DMS153 (cell line): ENCODE measurements at places on chromosomes 2 and 18.

DNA sequence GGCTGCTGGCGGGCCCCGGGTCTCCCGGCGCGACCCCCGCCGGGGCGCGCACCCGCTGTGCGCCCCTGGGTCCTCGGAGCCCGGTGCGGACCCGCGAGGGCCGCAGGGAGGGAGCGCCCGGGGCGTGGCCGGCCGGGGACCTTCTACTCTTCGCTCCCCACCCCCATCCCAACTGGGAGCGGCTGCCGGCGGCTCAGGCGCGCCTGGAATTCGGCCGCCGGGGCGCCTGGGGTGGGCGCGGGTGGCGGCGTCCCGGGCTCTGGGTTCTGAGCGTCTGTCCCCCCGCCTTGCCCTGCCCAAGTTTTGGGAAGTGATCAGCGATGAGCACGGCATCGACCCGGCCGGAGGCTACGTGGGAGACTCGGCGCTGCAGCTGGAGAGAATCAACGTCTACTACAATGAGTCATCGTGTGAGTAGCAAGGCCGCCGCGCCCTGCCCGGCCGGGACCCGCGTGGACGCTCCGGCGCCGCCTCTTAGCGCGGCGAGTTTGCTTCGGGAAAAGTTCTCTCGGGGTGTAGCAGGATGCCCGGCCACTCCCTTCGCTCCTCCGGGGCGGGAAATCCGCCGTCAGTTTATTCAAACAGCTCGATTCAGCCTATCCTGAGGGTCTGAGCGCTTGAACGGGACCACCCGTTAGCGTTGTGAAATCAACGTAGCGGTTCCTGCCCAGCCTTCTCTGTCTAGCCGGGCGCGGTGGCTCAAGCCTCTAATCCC is 502 bp downstream of the TUBB6 start:
- no peak for DNase-seq

DNA sequence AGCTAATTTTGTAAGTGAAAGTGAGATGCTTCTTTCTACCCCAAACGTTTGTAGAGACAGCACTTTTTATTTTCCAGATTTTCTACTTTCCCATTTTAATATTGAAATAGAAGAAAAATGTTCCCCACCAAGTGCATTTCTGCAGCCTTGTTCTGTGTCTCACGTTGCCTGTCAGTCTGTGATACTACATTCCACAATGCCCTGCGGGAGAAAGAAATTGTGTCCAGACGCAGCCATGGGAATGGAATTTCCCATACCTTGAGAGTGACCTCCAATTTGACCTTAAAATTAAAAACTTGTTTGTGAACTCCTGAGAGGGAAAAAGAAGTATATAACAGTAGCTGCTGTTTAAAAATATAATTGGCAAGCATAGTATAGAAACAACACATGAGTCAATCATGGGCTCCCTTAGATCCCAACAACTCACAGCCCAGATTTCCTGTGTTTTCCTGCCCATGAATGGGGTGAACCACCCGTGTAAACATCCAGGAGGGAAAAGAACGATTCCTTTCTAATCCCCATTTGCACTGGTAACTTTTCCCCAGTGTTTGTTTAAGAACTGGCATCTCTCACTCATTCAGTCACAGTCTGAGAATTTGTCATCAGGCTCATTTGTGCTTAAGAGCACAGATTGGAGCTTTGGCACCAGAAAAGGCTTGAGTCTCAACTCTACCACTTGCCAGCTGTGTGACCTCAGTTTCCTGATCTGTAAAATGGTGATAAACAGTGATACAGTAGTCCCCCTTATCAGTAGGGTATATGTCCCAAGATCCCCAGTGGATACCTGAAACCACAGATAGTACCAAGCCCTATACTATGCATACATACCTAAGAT is 166.1 kb upstream of the ZNF521 start:
- DNase-seq: no peak

- no peak for DNase-seq
Observed at GRCh38 chr2:39150102-39150562, 29.3 kb upstream of the SOS1 start.

GRCh38 chr2:46334389-46335271 is 37.4 kb downstream of the EPAS1 start:
- DNase-seq: no peak

- DNase-seq: no peak
Observed at GRCh38 chr2:162022290-162022945, 51.6 kb downstream of the DPP4 start.

DNA sequence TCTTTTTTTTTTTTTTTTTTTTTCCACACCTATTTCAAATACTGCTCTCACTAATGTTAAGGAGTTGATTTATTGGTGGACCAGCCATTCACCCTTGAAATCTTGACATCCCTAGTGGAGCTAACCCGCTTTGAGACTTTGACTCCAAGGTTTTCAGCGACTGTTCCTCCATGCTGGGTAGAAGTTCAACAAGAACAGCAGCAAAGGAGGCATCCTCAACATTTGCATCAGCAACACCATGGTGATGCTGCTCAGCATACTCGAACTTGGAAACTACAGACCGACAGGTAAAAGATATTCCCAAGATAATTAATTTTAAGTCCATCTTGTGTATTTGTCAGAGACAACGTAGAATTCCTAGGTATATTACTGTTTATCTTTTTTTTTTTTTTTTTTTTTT is 74.0 kb downstream of the BIRC6 start:
- DNase-seq: no peak

- peak; percentile 52 for DNase-seq
Observed at GRCh38 chr2:234496835-234497593, at the start of gene ARL4C. TSS of gene ARL4C (minus strand) at chr2:234497081. CDS start at chr2:234496586, 495 bp downstream.

DNA sequence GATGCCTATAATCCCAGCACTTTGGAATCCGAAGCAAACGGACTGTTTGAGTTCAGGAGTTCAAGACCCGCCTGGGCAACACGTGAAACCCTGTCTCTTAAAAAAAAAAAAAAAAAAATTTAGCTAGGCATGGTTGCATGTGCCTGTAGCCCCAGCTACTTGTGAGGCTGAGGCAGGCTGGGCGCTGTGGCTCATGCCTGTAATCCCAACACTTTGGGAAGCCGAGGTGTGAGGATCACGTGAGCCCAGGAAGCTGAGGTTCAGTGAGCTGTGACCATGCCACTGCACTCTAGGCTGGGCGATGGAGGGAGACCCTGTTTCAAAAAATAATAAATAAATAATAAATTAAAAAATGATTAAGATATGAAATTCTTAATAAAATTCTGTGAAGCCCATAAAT is 9.0 kb upstream of the STRN start:
- no peak for DNase-seq

DNA sequence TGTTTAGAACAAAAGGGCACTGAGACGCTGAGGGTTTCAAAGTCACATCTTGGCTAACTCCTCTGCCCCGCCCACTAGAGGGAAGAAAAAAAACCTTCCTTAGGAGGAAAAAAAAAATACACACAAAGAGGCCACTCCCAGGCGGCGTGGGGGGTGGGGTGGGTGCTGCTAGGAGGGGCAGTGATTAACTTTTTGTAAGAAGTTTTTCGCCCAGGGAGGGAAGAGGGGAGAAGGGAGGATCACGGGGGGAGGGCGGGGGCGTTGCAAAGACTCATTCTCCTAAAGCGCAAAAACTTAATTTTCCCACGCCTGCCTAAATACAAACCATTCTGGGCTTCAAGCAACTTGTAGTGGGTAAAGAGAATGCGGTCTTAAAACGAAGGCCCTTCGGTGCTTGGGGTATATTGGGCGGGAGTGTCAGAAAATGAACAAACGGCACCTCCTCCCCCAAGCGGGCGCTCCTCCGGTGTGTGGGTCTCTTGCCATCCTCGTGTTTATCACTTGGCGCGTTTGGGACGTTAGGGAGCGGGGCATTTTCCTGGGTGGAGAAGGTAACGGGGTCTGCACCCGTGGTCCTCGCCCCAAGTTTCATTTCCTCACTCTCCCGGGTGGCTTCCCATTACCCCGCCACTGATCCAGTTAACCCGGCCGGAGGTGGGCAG is 1.7 kb downstream of the CXCR4 start:
- no peak for DNase-seq

GRCh38 chr2:198652461-198652860 is 805.3 kb downstream of the SATB2 start:
- no peak for DNase-seq

DNA sequence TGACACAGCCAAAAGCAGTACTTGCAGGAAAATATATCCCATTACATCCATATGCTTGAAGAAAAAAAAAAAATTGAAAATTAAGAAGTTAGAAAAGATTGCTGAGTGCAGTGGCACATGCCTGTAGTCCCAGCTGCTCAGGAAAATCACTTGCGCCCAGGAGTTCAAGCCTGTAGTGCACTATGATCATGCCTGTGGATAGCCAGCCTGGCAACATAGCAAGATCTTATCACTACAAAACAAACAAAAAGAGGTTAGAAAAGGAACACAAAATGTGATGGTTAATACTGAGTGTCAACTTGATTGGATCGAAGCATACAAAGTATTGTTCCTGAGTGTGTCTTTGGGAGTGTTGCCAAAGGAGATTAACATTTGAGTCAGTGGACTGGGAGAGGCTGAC is 361.9 kb downstream of the NYAP2 start:
- no peak for DNase-seq

GRCh38 chr2:64219149-64219548 is 74.9 kb upstream of the PELI1 start:
- no peak for DNase-seq

DNA sequence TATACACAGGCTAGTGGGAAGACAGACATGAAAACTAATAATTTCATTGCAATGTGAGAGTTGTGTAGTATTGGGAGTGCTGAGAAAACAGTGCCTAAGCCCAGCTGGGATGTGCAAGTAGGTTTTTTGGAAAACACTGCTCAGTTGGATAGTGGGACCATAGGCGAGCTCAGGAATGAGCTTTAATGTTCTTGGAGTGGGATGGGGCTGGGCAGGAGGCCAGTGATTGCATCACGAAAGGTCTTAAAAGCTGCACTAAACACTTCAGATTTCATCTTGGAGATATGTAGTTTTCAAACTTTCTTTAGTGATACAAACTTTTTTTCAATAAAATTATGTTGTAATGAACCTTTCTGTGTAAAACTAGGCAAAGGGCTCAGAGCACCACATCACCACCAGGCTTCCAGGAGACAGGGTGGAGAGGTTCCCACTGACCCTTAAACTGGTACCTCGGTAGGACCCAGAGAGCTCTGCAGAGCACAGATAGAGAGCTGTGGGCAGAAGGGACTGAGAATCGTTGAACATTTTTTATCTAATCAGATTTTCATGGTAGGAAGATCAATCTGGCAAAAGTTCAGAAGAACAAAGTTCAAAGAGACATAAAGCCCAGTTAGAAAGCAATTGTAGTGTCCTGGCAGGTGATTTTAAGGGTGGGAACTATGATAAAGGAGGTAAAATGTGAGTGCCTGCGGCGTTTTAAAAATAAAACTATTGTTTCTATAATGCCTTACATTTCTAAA is 176.2 kb downstream of the TRABD2A start:
- no peak for DNase-seq

- no peak for DNase-seq
Observed at GRCh38 chr2:60589104-60589503, 35.6 kb upstream of the BCL11A start.

GRCh38 chr2:28322051-28322450 is 70.6 kb upstream of the FOSL2 start:
- DNase-seq: no peak

DNA sequence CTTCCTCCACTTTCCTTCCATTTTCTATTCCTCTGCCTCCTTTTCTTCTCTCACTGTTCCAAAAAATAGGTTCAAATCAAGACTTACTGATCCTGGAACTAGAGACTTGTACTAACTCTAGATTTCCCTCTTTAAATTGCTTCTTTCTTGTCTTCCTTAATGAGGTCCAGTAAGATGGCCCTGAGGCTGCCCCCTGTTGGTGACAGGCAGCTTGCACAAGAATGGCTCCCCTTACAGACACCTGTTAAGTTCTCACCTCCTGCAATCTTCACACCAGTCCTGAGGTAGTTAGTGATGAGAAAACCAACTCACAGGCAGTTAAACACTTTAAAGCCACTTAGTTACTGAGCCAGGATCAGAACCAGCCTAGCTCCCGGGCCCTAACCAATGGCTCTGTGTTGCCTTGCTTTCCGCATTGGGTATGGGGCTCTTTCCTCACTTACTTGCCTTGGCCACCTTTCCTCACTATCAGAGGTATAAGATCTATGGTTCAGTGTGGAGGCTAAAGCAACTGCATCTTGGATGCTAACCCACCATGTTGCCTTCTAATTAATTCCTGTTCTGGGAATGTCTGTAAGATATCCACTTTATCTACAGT is 130.6 kb downstream of the AKAIN1 start:
- DNase-seq: no peak

DNA sequence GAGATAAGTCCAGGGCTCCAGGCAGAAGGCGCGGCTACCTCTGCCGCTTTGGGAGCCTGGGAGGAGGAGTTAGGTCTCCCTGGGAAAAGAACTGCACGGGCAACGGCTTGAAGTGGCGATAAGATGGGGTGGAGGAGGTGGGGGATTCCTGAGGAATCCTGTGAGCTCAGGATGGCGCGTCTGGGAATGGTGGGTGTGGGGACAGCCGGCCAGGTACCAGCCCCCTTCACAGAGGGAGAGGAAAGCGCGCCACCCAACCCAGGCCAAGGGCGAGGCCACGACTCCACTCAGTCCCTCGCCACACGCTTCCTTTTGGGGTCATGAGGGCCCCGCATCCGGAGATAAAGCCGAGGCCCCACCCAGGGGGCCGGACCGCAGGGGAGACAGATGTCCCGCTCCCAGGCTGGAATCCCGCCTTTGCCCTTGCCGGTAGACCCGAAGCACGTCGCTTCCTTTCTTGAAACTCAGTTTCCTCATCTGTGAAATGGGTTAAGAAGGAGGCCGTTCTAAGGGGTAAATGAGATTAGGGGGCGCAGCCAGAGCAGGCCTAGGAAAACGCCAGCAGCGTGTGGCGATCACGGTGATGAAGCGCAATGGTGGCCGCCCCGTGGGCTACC is 1.7 kb upstream of the CTDSP1 start:
- DNase-seq: peak; percentile 54

DNA sequence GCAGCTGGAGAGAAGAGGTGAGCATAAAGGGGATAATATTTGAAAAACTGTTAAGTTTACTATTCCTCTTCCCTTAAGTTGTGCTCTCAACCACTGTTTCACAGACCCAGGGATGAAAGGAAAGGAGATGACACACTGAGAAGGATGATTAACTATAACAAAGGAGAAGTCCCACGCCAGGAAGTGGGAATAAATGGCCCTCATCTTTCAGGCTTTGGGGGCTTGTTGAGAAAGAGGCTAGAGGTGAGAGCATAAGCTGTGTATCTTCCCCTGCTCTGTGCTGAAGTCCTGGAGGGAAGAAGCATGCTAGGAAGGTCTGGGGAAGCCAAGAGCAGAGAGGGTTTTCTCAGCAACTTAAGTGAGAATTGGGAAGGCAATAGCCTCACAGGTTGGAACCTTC is 399.1 kb upstream of the ATP5MC3 start:
- DNase-seq: no peak

DNA sequence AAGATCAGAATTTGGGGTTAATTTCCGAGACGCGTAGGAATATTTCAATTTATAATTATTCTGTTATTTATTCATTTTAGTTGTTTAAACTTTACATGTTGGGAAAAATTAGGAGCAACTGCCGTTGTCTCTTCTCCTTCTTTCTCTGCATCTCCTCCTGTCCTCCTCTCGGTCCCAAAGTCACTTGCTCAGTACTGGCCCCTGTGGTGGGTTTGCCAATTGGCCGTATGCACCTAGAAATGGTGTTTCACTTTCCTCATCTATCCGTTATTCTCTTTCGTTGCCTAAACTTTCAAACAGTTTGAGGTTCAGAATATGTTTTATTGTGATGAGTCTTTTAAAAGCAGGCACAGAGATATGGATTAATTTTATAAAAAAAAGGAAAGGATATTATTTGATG is 517.9 kb downstream of the PLCL1 start:
- no peak for DNase-seq
